ENCODE measurements at places on chromosomes 12 and 14. TPM values are rescaled to one million over a fixed set of nuclear protein-coding genes. Genes with fewer than 3 reads are reported as not detected.

DNA sequence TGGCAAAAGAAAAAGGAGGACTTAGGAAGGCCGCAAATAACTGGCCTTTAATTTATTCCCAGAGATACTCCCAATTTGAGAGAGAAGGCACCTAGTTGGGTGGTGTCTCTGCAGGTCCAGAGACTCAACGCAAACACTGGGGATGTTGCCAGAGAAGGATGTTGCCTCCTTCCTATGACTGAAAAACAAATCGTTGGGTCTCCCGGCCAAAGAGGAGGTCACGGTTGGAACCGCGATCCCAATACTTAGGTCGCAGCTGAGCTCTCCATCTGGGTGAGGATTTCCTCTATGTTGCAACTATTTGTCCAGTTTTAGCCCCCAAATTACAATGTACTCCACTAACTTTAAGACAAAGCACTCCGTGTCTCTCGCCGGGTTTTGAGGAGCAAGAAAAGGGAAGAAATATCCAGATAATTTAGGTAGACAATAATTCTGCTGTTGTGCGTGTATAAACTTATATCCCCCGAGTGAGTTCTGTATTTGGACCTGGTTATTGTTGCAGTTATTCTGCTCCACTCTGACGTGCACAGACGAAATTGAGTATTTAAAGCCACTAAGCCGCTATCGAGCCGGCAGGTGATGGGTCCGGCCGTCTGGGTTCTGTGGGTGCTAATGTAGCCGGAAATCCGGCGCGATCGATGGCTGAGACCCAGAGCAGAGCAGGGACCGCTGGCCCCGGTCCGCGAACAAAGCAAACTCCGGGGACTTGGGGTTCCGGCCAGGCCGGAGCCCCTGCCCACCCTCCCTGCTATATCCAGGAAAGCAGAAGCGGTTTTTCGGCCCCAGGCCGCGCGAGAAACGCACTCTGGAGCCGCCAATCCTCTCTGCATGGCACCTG lies 5.7 kb downstream of the HOXC12 start:
- no peak for DNase-seq

The TBC1D30 gene
- 72.2 TPM for total RNA-seq

GRCh38 chr12:12365931-12366431 lies 9.1 kb downstream of the BORCS5 start:
- no peak for DNase-seq

- DNase-seq, result no peak
Observed at GRCh38 chr12:9365296-9365695, 157.1 kb upstream of the PZP start.

The KCNA5 gene
- total RNA-seq, result 1.7 TPM

DNA sequence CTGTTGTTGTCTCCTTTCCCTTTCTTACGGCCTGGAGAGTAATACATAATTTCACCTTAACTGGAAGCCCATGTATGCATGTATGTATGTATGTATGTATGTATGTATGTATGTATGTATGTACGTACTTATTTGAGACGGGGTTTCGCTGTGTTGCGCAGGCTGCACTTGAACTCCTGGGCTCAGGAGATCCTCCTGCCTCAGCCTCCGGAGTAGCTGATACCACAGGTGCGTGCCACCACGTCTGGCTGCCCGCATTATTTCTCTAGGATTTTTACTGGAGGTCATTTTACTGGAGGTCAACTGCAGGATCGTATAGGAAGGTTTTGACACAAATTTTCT lies 644 bp upstream of the OS9 start:
- no peak for DNase-seq
